ENCODE measurements at places on chromosomes 2 and 18.

DNA sequence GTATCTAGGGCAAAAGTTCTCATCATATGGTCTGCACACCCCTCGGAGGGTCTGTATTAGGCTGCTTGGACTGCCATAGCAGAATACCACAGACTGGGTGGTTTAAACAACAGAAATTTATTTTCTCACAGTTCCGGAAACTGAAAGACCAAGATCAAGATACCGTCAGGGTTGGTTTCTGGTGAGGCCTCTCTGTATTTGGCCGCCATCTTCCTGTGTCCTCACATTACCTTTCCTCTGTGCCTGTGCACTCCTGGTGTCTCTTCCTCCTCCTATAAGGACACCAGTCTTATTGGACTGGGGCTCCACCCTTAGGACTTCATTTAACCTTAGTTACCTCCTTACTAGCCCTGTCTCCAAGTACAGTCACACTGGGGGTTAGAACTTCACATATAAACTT, 132.5 kb downstream of the NCOA1 start:
- DNase-seq = no peak

- DNase-seq = no peak
Measured at GRCh38 chr2:96625571-96626552, 12.2 kb downstream of the KANSL3 start.

DNA sequence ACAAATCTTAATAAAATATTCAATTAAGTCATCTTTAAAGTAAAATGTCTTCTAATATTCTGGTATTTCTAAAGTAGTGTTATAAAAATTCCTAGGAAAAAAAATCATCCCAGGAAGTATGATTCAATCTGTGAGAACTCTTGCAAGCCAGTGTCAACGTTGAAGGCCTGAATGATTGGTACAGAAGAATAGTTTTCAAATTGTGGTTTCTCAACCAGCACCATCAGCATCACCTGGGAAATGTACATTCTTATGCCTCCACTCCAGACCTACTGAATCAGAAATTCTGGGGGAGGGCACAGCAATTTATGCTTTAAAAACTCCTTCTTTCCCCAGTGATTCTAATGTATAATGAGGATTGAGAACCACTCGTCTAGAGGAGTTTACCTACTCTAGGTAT, 62.3 kb upstream of the C2orf15 start:
- DNase-seq = no peak

- DNase-seq = no peak
Measured at GRCh38 chr2:102664471-102664909, 45.1 kb downstream of the SLC9A2 start.

DNA sequence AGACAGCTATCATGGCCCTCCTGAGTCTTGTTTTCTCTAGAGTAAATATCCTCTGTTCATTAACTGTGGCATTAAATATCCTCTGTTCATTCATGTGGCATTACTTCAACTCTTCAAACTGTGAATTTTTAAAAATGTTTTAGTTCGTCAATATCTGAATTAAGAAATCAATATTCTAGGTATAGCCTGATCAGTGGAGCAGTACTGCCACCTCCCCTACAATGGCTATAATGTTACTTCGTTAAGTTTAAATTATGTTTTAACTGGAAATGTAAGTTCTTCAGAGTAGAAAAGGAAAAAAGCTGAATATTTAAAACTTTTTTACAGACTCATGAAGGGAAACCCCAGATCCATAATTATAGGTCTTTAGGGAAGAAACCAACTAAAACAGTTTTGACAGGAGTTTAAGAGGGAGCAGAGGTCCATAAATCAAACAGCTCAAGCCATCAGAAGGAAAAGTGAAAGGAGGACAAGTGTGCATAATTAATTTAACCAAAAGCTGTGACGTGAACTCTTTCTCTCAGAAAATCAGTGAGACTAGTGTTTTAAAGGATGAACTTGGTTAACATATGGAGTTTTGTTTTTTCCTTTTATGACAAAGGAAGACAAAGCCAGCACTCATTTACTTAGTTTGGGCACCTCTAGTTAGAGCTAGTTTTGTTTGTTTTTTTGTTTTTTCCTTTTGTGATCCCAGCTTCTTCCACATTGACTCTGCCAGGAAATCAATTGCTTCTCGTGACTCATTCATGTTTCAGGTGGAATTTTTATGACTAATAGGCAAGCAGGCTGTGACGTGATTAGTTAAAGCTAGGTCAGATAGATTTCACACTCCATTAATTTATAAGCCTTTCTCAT, 44.9 kb downstream of the RBBP8 start:
- no peak for DNase-seq

GRCh38 chr2:201362396-201362795, 5.3 kb upstream of the FLACC1 start:
- no peak for DNase-seq

DNA sequence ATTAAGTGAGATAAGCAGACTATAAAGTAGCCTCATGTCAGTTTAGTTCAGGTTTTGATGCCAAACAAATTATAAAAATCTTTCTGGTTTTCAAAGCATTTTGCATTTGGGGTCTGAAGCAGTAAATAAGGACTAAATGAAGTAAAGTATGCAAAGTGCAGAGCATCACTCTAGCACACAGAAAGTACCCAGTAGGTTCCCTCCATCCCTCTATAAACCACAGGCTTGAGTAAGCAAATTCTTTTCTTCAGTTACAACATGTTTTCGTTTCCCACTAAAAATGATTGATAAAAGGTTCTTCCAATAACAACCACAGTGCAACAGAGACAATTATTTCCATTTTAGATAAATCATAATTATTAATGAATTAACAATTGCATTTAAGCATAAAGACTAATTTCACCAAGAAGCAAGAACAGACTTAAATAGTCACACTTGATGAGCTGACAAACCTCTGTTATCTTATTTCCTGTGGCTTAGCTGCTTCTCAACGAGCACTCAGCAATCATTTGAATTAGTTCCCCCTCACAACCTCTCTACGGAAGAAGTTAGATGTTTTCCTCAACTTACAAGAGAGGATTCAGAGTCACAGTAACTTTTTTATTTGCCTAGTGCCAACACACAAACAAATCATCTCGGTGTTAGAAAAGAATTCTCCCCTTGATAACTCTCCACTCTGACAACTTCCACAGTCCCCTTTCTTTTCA, 249.8 kb downstream of the NBAS start:
- no peak for DNase-seq

DNA sequence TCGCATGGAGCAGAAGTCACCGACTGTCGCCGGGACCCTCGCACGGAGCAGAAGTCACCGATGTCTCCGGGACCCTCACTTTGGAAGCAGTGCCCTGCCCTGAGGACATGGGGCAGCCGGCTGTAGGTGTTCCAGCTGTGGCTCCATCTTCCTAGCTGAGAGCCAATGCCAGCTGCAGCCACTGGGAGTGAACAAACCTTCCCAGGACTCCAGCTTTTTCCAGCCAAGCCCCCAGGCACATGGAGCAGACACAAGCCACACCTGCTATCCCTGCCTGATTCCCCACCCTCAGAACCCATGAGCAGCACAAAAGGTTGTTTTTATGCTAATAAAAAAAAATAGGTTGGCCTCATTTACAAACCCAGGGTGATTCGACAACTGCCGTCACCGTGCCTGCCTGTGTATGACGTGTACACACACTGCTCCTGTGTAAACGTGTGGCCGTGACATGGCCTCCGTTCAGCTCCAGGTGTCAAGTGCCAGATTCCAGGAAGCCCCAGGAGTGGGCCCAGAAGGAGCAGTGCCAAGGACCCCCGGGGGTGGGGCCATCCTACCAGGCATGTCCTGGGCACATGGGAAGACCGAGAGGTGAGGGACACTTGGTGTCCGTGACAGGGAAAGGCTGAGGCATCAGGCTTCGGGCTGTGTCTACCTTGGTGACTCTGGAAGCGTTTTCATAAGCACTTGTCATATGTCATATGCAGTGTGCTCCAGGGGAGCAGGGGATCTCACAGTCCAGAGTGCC, 91.5 kb downstream of the EIPR1 start:
- no peak for DNase-seq

- DNase-seq = no peak
Measured at GRCh38 chr2:73904952-73905351, 12.1 kb downstream of the ACTG2 start.

GRCh38 chr2:132400169-132400900, 16.3 kb upstream of the GPR39 start:
- no peak for DNase-seq

DNA sequence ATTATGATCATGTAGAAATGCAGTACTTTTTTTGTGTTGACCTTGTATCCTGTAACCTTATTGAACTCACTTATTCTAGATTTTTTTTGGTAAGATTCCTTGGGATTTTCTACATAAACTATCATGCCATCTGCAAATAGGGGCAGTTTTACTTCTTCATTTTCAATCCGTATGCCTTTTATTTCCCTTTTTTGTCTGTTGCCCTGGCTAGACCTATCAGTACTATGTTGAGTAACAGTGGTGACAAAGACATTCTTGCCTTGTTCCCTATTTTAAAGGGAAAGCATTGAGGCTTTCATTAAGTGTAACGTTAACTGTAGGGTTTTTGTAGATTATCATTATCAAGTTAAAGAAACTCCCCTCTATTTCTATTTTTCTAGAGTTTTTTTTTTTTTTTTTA, 92.3 kb downstream of the LYPD1 start:
- DNase-seq = no peak

DNA sequence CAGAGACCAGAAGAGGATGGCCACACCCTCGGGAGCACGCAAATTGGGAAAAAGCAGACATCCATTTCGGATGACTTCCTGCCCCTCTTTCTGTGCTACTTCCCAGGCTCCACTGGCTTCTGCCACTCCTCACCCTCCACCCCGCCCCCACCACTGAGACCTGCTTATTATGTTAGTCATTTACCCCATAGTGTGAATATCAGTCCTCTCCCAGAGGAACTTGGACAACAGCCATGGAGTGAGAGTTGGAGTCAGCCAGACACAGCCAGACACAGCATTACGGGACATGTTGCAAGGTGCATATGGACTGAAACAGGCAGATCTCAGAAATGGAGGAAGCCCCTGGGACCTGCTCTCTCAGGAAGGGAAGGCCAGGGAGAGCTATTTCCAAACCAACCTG, 51.8 kb downstream of the CTIF start:
- DNase-seq = no peak
